ENCODE measurements at places on chromosomes 6 and 20. TPM values are rescaled to one million over a fixed set of nuclear protein-coding genes. Genes with fewer than 3 reads are reported as not detected.

GRCh38 chr6:10136636-10137035 is 278.2 kb downstream of the TFAP2A start:
- no peaks in the 10 kb centered on the region for H3K36me3 ChIP-seq
- no peaks in the 10 kb centered on the region for H3K27me3 ChIP-seq
- no peak overlapping the region for H3K27ac ChIP-seq
- DNase-seq = no peak
- H3K4me1 ChIP-seq = no peaks in the 10 kb centered on the region

GRCh38 chr6:135419162-135419561 is 78.4 kb downstream of the AHI1 start:
- no peak for DNase-seq
- no peaks in the 10 kb centered on the region for H3K36me3 ChIP-seq
- H3K27me3 ChIP-seq = no peaks in the 10 kb centered on the region
- H3K4me3 ChIP-seq = no peak overlapping the region
- no peak overlapping the region for H3K27ac ChIP-seq

DNA sequence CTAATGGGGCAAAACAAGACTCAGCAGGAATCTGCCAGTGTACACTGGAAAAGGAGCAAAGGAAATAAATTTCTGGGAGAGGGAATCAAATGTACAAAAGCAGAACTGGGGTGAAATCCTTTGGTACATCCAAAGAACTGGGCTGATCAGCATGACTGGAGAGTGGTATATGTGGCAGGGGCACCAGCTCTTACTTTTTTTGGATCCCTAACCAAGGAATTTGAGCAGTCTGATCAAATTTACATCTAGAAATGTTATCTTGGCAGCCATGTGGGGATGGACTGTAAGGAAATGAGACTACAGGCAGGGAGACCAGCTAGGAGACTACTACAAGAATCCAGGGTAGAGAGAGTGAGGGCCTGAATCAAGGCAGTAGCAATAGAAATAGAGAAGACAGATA is 1.2 kb upstream of the ZSCAN31 start:
- no peaks in the 10 kb centered on the region for H3K36me3 ChIP-seq
- H3K27ac ChIP-seq = no peak overlapping the region
- peaks cover 8% of the 10 kb centered on the region for H3K27me3 ChIP-seq
- peak overlapping the region; percentile 87 for H3K4me3 ChIP-seq
- no peak for DNase-seq

SOX4 gene
- 7.6 TPM for total RNA-seq

HLA-DOA gene
- 14.0 TPM for total RNA-seq

Measured in CD4-positive, CD25-positive, alpha-beta regulatory T cell (primary cell).